ENCODE measurements at places on chromosomes 2 and 18.

DNA sequence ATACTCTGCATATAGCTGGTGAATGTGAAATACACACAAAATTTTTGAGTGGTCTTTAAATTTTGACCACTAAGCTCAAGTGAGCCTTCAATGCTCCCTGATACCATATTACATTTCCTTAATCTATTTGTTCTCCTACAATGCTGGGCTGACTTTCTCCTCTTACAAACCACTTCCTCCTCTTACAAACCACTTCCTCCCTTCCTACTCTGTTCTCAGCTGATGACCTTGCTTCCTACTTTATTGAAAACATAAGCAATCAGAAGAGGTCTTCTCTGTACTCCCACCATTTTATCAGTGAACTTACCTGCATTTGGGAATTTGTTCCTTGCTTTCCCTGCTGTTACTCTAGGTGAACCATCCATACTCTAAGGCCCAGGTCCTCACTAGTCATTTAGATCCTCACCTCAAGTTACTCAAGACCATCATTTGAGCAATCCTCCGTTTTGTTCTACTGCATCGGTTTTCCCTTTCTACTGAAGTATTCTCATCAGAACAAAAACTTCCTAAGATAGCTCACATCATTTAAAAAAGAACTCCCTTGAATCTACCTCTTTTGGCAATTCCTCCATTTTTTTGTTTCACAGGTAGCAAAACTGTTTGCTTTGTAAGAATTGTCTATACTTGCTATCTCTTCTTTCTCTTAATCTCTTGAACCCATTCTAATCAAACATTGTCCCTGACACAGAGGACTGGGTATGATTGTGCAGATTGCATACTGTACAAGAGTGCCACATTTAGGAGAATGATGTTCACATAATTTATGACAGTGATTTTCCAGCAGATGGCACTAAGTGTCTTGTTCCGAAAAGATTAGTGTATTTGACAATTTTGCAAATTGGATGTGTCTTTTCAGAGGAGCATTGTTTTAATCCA, 96.5 kb downstream of the EPB41L5 start:
- no peak for DNase-seq

- DNase-seq: no peak
Measured at GRCh38 chr2:239587311-239587731, 186.5 kb upstream of the HDAC4 start.

DNA sequence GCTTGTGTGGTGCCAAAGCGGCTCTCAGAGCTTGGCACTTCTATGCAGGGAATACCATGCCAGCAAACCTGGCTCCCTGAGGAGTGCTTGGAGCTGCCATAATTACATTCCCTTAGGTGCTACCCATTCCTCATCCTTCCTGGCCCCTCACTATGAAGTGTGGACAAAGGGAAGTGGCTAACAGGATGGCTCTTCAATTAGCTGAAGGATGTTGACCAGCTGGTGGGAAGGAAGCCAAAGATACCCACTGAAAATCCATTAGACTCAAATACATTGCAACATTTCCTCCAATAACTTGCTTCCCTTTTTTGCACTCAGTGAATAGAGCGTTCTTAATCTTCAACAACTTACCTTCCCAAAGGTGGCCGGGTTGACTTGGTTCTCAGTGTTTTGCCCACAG, 8.5 kb downstream of the RFX8 start:
- DNase-seq: no peak

DNA sequence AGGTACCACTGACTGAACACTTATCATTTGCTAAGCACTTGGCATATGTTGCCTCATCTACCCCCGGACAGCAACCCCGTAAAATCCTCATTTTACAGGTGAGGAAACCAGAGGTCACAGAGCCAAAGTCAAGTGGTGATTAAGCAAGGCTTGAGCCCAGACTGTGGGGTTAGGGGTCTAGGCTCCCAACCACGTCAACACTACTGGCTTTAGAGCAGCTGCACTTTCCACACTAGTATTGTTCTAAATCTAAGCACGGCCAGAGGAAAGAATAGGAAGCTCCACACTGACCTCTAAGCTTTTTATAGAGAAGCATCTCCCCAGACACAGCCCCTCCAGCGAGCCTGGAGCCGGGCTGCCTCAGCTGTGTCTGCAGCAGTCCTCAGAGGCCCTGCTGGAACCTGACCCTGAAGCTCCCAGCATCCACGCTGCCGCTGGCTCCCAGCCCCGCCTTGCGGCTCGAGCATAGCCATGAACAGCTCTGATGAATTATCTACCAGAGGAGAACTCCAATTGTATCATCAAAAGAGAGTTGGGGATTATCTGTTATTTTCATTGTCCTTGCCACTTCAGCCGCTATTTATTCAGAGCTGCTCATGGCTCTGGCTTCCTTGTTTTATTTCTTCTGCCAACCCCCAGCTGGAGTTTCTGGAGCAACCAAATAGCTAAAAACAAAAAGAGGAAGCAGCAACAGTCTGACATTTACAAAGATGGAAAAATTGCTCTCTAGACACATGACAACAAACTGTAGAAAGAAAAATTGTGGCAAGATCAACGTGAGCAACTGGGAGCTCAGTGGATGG, 62.2 kb upstream of the RTN4 start:
- DNase-seq: no peak

DNA sequence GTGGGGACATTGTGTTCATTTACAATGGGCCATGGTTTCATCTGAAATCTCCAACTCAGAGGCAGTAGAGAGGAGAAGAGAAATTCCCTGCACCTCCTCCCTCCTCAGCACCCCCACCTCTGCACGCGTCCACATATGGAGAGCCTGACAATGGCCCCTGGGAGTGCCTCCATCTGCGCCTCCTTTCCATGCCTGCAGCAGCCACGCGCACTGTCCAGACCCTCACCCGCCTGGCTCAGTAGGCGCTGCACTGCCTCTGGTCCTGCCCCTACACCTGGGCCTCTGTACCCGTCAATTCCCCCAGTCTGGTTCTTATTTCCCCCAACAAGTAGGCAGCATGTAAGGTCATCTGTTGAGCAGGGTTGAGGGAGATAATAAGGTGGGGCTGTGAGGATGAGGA, 23.8 kb downstream of the MPHOSPH10 start:
- DNase-seq: no peak

DNA sequence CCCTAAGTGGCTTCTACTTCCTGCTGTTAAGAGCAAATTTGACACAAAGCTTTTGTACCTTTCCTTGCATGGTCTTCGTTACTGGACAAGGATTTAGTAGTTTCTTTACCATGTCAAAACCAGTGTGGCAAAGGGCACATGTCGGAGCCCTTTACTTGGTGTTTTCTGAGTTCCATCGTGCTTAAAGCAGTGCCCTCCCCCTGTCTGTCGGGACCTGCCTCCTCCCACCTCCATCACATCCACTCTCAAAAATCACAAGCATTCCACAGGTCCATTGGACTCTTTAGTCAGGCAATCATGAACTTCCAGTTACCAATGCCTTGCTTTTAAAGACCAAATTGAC, 763 bp downstream of the CCDC141 start:
- no peak for DNase-seq

- no peak for DNase-seq
Measured at GRCh38 chr2:49837561-49838293, 683.4 kb upstream of the FSHR start.

DNA sequence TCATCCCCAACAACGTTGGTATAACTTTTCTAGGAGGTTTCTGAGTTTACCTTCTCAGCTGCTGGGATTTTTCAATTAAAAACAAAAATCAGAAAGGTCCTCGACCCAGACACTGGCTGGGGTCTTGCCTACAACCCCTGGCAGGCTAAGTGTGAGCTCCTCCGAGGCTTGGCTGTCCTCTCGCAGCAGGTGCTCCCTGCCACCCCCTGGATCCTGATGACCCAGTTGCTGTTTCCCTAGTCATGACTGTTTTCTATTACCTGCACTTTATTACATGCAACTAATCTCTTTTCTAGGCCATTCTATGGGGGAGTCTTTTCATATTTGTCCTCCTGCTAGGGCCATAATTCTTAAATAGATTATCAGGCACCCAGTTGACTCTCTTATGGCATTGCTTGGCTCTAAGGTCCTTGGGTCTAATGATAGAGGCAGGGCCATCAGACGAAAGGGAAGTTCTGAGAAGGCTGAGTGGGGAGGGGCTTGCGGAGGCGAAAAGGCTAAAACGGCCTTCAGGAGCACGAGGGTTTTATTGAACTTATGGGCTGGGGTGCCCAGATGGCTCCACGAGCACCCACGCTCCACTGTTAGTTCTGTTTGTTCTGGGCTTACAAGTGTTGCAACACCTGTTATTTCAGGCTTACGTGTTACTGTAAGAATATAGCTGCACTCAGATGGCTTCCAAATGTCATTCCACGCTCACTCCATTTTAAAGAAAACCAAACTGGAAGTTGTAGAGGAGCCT, 166.0 kb downstream of the NCK2 start:
- no peak for DNase-seq

DNA sequence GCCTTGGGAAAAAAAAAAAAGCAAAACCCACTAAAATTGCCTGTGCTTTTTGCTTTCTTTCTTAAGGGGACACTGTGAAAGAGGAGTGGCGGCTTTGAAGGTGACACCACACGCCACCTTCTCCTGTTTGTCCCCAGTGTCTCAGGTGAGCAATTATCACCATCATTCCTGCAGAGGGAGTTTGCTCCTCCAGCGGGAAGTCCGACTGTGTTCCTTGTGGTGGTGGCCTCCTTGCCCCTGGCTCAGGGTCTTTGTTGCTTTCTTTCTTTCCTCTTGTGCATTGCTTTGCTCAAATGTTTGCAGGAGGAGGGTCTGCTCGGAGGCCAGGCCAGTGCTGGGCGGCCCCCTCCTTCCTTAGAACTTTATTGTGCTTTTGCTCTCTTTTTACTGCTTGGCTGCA, 164.3 kb upstream of the CXCR4 start:
- DNase-seq: no peak

DNA sequence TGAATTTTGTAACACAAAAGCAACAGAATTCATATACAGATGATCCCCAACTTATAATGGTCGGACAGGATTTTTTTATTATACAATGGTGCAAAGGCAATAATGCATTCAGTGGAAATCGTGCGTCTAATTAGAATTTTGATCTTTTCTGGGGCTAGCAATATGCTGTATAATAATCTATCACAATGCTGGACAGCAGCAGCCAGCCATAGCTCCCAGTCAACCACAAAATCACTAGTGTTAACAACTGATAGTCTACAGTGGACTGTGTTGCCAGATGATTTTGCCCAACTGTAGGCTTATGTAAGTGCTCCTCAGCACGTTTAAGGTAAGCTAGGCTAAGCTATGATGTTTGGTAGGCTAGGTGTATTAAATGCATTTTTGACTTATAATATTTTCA, 399.0 kb upstream of the SLC39A10 start:
- no peak for DNase-seq

DNA sequence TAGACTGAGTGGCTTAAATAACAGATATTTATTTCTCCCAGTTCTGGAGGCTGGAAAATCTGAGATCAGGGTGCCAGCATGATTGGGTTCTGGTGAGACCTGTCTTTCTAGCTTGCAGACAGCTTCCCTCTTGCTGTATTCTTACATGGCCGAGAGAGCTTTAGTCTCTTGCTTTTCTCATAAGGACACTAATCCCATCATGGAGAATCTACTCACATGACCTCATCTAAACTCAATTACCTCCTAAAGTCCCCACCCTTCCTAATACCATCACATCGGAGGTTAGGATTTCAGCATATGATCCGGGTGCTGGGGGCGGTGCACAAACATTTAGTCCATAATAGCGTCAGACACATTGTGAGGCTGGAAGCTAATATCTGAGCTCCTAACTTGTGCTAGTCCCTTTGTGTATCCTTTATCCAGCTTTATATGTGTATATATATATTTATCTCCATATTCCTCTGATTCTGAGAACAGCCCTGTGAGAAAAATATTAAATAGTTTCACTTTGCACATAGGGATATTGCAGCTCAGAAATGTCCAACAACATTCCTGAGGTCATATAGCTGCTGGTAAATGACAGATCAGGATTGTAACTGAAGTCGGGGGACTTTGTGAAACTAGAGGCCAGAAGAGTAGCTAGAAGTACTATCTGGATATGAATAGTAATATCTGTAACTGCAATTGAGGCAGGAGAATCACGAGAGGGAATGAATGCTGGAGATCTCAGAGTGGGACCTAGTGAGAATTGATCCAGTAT, 28.9 kb downstream of the MARCHF4 start:
- DNase-seq: no peak

GRCh38 chr18:60339018-60339417, 33.6 kb downstream of the MC4R start:
- DNase-seq: no peak

GRCh38 chr2:5940596-5941535, 248.7 kb downstream of the SOX11 start:
- no peak for DNase-seq

GRCh38 chr2:179268277-179268925, 3.8 kb upstream of the SESTD1 start:
- peak; percentile 31 for DNase-seq

DNA sequence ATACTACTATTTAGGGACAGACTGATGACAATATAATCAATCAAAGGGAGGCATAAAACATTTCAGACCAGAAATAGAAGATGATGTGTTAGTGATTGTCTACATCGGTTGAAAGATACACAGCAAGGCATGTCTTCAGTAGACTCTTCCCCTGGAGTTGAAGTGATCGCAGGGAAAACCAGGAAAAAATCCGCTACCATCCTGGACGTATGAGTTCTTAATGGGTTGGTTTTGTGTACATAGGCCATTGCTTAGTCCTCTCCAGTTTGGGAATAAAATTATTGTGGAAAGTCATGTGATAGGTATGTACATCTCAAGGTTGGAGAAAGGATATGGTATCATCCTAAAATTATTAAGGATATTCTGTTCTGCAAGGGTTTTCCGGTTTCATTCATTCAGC, 4.3 kb downstream of the APCDD1 start:
- DNase-seq: no peak

GRCh38 chr2:188159484-188159883, 132.2 kb upstream of the GULP1 start:
- no peak for DNase-seq

DNA sequence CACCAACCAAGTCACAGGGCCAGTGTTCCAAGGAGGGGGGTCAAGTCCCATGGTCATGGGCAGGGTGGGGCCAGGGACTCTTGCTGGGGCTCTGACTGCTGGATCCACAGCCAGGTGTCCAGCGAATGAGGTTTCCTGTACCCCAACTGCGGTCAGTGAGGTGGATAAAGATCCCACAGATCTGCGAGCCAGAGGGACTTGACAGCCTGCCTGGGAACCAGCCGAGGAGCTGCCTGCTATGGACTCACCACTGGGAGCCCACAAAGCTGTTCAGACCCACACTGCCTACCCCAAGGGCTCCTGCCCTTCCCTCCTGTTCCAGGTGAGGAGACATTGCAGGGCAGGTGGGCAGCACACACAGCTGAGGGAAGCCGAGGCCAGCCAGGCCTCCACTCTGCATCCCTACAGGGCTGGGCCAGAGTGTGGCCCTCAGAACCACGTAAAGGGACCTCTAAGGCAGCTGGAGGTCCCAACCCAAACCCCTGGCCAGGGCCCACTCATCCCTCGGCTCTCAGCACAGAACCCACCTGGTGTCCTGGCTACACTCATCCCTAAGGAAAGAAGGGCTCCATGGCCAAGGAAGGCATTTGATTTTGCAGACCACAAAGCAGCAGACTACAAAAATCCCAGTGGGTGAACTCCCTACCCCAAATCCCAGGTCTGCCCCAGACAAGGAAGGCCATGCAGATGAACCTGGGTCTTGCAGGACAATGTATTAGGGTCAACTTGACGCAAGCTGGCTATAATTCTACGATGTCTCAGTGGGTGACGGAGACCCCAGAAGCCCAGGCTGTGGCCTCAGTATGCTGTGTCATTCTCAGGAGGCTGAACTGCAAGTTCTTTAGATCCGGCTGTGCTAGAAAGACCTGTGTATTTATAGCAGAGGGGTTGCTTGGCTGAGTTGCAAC, 209.2 kb downstream of the MGAT5 start:
- DNase-seq: no peak

GRCh38 chr2:85173909-85174308, 40.7 kb downstream of the TCF7L1 start:
- no peak for DNase-seq

GRCh38 chr2:18976168-18976961, 382.1 kb downstream of the OSR1 start:
- no peak for DNase-seq
